Left lung (tissue), 14 donors: ENCODE measurements at places on chromosomes 11 and 22. TPM values are rescaled to one million over a fixed set of nuclear protein-coding genes. Genes with fewer than 3 reads are reported as not detected.

GRCh38 chr11:18005376-18006129, 7.3 kb downstream of the SERGEF start:
- DNase-seq = no peak

DNA sequence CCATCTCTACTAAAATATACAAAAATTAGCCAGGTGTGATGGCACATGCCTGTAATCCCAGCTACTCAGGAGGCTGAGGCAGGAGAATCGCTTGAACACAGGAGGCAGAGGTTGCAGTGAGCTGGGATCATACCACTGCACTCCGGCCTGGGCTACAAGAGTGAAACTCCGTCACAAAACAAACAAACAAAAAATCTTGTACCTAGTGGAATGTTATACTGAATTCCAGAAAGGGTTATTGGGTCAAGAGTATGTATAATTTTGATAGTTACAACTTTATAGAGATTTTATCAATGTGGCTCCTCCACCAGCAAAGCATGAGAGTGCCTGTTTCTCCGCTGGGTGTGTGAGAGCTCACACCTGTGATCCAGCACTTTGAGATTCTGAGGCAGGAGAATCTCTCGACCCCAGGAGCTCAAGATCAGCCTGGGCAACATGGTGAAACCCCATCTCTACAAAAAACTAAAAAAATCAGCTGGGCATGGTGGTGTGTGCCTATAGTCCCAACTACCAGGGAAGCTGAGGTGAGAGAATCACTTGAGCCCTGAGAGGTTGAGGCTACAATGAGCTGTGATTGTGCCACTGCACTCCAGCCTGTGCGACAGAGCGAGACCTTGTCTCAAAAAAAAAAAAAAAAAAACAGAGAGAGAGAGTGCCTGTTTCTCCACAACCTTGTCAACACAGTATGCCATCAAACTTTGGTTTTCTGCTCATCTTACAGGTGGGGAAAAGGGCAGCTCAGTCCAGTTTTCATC, 12.7 kb upstream of the FOLR1 start:
- no peak for DNase-seq

DNA sequence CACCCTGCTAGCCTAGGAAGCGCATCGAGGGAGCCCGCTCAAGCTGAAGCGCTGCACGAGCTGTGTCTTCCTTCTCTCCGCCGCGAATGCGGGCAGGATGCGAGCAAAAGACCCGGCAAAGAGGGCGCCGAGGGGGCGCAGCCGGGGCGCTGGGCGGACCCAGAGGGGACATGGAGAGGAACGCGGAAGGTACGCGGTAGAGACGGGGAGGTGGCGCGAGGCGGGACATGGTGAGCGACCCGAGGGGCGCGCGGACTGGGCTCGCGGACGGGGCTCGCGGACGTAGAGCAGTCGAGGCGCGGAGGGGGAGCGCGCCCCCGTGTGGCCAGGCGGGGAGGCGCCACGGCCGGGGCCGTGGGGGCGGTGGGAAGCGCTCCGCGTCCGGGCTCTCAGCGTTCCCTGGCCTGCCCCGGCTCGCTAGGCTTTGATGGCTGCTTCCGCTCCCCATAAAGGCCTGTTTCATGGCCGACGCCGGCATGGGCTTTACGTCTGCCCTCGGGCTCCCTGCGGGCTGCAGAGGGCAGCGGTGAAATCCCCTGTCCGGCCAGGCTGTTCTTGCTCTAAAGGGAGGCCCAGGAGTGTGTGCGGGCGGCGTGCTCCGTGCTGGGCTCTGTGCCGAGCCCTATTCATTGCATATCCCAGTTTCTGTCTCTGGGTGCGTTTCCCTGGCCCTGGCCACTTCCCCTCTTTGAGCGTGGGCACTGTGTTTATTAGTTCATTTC, 31.2 kb upstream of the TRIM29 start:
- peak; percentile 60 for DNase-seq

The NAGA gene
- polyA plus RNA-seq = 28.7 TPM

- no peak for DNase-seq
These were observed 2.9 kb upstream of the ARFGAP2 start for GRCh38 chr11:47179655-47179991.

GRCh38 chr11:23604966-23605365, 744.7 kb upstream of the CCDC179 start:
- DNase-seq = peak; percentile 5
